ENCODE measurements at places on chromosomes 4 and X.
A peak's percentile ranks its signal among the peaks of the same experiment; 100 is the strongest.

DNA sequence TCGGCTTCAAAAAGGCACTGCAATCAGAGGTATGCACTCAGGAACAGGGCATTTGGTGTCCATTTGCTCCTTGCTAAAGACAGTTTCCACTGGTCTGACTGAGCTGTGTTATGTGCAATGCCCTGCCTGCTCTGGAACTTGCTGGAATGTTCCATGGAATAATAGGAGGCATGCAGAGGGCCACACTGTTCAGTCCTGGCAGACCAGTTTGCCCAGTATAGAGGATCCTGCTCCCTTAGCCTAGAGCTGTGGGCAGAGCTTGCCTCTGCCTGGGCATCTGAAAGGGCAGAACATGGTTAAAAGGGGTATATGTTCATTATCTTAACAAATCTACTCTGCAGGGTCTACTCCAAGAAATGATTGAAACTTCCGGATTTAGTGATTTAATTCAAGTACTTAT, 27.8 kb upstream of the CD99L2 start:
- DNase-seq: no peak

GRCh38 chr4:149910604-149911350, 95.1 kb upstream of the IQCM start:
- DNase-seq: no peak

DNA sequence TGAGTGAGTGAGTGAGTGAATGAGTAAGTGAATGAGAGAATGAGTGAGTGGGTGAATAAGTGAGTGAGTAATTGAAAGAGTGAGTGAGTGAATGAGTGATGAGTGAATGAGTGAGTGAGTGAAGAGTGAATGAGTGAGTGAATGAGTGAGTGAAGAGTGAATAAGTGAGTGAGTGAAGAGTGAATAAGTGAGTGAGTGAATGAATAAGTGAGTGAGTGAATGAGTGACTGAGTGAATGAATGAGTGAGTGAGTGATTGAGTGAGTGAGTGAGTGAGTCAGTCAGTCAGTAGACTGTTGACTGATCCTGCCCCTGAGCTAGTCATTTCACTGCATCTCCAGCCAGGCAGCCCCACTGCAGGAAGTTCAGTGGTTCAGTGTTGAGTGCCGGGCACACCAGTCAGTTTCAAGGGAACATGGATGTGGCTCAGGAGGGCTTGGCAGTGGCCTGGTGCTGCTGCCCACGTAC, 228.4 kb upstream of the PSAPL1 start:
- no peak for DNase-seq

- DNase-seq: no peak
Measured at GRCh38 chr4:158810487-158811215, 41.8 kb downstream of the FNIP2 start.

GRCh38 chr4:56728512-56728911, 47.4 kb upstream of the HOPX start:
- DNase-seq: no peak

DNA sequence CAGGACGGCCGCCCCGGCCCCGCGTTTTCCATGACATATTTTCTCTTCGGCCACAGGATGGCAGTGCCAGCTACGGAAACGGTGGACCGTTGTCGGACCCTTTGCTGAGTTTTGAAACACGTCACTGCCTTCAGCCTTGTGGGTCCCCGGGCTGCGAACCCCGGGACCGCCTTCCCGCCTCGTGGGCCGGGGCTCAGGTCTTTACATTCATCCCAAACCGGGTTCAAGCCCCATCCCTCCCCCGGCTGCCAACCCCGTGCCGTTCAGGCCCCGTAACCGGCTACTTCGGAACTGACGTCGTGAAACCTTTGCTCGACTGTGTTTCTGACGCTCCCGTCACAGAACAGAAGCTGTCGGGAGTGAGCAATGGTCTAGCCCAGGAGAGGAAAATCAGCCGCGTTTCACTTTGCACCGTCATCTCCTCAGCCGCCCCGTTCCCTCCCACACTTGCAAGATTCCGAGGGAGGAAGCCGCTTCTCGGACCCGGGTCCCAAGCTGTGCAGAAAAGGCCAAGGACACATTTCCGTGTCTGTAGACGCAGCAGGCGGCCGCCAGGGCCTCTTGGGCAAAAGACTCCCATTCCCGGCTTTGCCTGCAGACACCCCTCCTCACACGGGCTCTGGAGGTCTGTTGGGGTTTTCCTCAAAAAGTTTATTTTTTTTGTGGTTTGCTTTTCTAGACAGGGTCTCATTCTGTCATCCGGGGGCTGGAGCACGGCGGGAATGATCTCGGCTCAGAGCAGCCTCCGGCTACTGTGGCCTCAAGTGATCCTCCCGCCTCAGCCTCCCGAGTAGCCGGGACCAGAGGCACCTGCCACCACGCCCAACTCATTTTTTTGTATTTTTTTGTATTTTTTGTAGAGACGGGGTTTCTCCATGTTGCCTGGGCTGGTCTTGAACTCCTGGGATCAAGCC, 41.4 kb upstream of the PPP2R3B start:
- no peak for DNase-seq

GRCh38 chrX:97065973-97066372, 182.3 kb downstream of the RPA4 start:
- DNase-seq: no peak

DNA sequence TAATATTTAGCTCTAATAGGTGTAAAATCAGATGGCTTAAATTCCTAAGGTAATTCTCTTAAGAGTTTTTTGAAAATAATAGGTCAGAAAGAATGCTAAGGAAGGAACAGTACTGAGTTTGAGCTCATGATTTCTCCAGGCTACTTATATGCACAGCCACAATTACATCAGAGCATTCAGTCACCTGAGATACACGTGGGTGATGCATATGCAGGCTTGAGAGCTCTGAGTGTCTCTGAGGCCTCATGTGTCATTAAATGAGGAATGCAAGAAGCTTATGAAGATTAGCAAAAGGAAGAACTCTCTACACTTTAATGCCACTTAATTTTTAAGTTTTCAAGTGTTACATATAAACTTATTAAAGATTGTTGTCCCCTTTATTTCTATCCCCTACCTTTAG, 124.0 kb upstream of the STIM2 start:
- DNase-seq: no peak

- DNase-seq: no peak
Measured at GRCh38 chr4:143163614-143164013, 21.1 kb upstream of the USP38 start.

- no peak for DNase-seq
Measured at GRCh38 chr4:40617872-40618271, 11.8 kb downstream of the RBM47 start.

DNA sequence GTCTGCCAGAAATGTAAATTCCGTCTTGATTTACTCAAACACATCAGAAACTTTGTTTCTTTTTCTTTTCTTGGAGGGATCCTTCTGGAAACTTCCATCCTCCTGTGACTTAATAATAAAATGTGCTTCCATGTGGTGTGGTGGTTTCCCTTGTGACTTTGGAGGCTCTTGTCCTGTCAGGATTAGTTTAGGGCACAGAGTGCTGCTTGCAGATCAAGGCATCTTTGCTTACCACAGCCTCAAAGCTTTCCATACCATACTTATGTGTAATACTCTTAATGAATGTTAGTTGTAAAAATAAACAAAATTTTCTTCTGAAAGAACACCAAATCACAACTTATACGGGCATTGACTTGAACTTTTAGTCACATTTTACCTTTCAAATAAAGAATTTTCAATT, 27.4 kb downstream of the GBA3 start:
- no peak for DNase-seq

DNA sequence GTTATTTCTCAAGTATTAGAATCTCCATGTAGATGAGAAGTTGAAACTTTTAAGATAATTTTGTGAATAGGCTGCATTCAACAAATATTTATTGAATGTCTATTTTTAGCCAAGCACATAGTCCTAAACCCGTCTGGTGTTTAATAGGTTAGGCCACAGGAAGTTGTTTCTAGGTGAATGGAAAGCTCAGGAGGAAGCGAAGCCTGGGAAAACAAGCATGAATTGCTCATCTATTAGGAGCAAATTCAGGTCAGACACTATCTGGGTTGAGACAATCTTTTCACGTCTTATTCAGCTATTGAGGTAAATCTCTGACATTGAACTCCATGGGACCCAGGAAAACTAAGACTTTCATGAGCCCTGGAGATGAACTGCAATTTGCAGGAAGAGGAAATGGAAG, 43.1 kb upstream of the FREM3 start:
- DNase-seq: no peak

DNA sequence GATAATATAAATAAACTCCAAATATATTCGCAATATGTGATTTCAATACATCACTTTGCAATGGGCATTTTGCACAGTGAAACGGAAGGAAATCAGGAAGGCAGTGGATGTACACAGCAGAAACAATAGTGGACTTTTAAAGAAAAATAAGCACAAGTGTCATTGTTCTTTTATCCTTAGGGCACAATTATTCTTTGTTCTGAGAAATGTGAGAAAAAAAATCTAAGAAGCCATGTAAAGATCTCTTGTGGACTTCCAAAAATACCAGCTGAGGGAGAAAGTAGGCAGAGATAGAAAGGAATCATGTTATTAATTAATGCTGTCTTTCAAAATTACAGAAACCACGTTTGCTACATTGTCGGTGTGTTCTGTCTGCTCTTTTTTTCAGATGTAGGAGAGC, 17.6 kb upstream of the PRRG1 start:
- DNase-seq: no peak

DNA sequence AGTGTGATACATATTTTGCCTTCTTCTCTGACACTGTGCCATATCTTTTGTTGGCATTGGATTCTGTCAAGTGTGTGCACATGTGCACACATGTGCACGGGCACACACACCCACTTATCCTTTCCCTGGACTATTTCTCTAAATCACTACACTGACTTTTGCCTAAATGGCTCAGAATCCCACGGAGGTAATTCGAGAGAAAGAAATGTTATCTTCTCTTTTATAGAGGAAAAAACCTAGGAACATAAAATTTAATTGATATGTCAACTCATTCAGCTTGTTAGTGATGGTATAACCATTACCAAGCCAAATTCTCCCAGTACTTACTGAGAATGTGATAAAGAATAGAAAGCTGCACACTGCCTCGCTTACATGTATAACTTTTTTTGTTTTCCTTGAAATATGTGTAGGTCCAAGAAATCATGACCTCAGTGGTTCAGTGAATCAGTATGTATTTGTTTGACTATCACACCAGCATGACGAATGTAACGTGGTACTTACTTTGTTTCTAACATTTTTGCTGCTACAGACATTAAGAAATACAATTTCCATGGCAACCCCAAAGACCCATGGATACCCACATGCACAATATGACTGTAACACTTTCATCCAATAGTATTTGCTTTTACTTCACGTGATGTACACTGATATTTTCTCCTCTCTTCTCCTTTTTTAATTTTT, 163.0 kb downstream of the PCDH7 start:
- DNase-seq: no peak

GRCh38 chrX:20159797-20160385, 18.3 kb upstream of the EIF1AX start:
- DNase-seq: no peak

- DNase-seq: no peak
Measured at GRCh38 chr4:148203056-148203898, 238.9 kb downstream of the NR3C2 start.

DNA sequence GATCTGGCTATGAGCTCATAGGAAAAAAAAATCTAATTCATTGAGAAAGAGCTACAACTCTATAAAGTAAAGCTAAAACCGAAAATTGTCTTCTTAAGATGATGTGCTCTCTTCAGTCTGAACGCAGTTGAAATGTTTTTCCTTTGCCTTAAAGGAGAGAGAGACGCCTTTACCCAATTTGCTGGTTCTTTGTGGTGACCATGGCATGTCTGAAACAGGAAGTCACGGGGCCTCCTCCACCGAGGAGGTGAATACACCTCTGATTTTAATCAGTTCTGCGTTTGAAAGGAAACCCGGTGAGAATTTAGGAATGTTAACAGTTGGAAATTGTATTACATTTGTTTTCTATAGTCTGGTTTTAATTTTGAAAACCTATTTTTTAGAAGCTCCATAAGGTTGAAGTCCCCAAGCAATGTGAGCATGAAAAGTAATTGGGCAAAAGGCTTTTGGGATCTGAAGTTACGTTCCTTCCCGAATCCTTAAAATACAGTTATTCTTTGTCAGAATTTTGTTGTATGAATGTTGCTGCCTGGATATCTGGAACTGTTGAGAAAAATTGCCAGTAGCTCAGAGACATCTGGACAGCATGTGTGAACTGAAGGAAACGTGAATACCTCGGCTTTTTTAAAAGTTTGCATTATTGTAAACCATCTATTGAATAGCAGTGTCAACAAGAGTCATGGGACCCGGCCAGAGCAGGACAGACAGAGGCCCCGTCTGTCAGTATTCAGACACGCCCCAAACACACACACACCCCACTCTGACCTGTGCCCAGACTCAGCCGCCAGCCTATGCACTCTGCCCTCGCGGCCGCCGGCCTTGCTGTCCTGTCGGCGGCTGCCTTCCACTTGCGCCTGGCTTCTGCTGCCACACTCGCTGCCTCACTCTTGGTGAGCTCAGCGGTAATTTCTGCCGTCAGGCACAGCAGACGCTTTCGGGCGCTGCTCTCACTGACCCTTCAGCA, 9.9 kb downstream of the PIGG start:
- DNase-seq: peak; percentile 30

GRCh38 chr4:128663325-128663724, 146.2 kb upstream of the JADE1 start:
- DNase-seq: no peak

DNA sequence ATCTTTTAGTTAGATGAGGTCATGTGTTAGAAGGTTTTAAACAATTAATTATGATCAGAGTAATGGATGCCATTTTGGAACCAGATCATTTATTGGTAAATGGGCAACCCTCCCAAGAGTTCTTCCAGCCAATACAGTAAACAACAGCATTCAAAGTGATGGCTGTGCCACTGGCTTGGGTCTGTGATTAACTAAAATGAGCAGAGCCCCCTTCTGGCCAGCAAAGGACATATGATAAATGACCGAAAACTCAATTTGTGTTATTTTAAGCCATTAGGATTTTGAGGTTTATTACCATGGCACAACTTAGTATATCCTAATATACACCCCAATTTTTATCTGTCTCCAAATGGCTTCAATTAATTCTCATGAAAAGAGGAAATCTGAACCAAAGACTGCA, 90.8 kb upstream of the NPFFR2 start:
- no peak for DNase-seq

DNA sequence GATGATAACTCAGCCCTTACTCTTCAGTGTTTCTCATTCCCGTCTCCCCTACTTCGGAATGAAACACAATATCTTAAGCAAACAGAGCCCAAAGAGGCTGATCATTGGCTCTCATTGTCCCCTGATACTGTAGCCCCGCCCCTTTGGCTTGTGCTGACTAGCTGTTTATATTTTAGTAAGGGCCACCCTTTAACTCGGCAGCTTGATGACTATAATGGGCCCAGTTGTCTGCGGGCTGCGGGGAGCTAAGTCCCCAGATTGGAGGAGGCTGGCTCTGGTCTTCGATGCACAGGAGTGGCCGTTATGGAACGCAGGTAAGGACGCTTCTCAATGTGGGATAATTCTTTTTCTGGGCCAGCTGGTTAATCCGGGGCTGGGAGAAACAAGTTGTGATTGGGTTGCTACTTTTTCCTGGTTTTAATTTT, at the start of gene TRIM2:
TRIM2 (plus strand) TSS at position 197 of the 425 bp plus-strand sequence; CDS start at position 285, 88 bp downstream.
- DNase-seq: no peak
